Stimulated activated CD8-positive, alpha-beta memory T cell treated with anti-CD3 and anti-CD28 coated beads, Interleukin-7, amount 100 ng/mL, for 24 hours (primary cell): ENCODE measurements at places on chromosomes 7 and 10.

DNA sequence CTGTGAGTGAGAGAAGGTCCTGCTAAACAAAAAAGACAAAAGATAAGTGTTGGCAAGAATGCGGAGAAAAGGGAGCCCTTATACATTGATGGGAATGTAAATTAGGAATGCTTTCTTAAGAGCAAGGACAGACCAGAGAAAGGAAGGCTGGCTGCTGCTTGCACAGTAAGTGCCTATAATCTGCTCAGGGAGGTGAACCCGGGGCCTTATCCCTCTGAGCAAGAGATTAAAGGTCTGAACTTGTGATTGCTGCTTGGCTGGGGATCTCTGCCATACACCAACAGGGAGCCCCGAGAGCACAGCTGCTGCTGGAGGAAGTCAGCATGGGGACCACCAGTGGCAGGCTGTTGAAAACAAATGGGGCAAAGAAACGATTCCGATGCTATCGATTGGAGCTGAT, 32.0 kb upstream of the CRTAC1 start:
- DNase-seq = no peak

GRCh38 chr7:45367026-45367425, 207.1 kb upstream of the ADCY1 start:
- DNase-seq = no peak

- no peak for DNase-seq
These were observed 35.0 kb downstream of the NRF1 start for GRCh38 chr7:129646369-129647021.

DNA sequence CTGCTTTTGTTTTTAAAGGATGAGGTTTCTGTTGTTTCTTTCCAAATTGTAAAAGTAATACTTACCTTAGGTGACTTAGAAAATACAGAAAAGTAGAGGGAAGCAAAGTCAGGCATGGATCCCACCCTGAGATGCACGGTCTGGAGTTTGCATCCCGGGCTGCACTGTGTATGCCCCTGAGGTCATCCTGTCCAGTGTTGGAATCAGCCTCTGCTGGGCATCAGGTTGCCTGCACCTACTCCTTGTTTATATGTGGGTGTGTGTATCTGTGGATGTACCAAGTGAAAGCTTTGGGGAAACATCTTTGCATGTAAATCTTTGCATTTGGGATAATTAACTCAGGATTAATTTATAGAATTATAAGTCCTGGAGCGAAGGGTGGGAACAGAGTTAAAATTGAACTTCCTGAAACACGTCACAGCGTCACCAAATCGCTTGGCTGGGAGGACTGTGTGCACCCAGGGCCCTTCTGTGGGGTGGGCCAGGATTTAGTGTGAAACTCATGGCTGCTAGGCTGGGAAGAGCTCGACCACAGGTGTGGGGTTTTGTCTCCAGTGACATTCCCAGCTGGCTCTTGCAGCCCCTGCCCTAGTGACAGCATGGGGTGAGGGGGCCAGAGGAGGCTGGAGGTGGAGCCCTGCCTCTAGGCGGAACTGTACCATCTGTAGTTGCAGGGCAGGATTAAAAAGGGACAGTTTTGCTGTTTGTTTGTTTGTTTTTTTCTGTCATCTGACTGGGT, 27.9 kb downstream of the GTF2IRD1 start:
- DNase-seq = no peak

- DNase-seq = no peak
These were observed 27.5 kb upstream of the MSS51 start for GRCh38 chr10:73460897-73461296.

GRCh38 chr10:61151059-61151458, 207.1 kb upstream of the RHOBTB1 start:
- no peak for DNase-seq

- no peak for DNase-seq
These were observed 16.6 kb upstream of the CAMK1D start for GRCh38 chr10:12332572-12333379.

DNA sequence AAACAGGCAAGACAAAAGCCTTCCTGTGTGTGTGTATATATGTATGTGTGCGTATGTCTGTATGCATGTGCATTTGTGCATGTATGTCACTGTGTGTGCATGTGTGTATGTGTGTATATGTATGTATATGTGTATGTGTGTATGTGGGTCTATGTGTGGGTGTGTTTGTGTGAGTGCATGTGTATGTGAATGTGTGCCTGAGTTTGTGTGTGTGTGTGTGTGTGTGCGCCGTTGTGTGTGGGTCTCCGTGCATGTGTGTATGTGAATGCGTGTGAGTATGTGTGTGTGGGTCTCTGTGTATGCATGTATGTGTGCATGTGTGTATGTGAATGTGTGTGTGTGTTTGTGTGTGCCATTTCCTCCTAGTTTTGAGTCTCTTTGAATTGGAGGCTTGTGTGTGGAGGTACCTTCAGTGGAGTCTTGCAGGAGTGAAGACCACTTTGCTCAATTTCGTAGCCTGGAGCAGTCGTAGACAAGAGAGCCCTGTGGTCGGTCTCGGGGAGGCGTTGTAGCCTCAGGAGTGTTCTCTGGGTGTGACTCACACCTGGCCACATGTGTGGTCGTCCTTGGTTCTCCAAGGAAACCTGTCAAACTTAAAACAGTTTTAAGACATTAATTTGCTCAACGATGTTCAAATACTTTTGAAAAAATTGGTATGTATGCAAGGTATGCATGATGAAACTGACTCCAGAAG, 28.1 kb downstream of the INPP5A start:
- no peak for DNase-seq

- no peak for DNase-seq
These were observed 40.6 kb downstream of the ZNF438 start for GRCh38 chr10:30990971-30991646.

GRCh38 chr7:128459394-128459878, 3.8 kb downstream of the HILPDA start:
- DNase-seq = no peak

DNA sequence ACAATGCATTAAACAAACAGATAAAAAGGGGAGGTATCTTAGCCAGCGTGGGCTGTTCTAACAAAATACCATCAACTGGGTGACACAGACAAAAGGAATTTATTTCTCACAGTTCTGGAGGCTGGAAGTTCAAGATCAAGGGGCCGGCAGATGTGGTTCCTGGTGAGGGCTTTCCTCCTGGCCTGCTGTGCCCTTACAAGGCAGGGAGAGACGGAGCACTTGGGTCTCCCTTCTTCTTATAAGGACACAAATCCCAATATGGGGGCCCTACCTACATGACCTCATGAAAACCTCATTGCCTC, 281.6 kb upstream of the KLF14 start:
- DNase-seq = no peak

DNA sequence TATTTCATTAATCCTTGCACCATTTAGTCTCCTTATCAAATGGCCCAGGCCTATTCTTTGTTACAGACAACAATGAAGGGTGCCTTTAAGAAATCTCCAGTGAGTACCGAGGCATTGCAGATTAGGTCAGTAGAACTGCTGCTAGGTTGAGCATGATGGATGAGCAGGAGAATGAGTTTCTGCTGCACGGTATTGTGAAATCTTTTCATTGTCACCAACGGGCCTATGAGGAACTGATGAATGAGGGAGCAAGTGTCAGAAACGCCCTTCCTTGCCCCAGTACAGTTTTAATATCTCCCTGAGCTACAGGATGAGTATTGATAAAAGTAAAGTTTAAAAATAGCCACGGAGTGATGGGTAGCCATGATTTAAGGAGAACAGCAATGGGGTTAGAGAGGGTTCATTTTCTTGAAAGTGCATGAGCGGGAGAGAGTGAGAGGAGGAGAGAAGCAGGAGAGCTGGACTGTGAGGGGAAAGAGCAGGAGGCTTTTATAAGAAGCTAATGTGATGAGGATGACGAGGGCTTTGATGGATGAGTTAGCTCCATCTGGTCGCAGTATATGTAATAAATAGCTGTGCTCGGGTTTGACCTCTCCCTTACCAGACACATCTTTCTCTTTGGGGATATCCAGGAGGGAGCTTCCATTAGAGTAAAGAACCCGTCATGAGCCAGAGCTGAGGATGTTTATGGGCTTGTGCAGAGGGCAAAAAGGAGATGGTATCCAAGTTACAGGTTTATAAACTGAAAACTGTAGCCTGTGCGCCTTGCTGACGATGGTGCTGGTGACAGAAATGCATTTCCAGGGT, 526.1 kb downstream of the LRMDA start:
- DNase-seq = no peak

- DNase-seq = no peak
These were observed 94.1 kb downstream of the PIP4K2A start for GRCh38 chr10:22620140-22620857.

DNA sequence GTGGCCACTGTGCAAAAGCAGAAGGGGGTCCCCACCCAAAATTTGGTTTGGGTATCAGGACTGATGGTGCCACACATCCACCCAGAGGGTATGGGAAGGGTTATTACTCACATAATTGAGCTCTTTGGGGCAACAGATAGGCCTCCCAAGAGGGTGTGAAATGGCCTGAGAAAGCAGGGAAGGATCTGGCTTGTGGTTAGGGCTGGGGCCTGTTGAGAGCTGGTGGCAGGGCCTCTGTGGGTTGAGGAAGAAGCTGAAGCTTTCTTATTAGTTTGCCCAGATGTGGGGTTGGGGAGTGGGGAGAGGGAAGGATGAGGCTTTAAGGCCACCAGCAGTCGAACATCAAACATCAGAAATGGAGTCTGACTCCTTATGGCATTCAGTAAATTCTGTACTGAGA, 18.3 kb upstream of the MKI67 start:
- no peak for DNase-seq

- DNase-seq = no peak
These were observed 200.4 kb upstream of the YAE1 start for GRCh38 chr7:39365751-39366295.

- DNase-seq = no peak
These were observed 178.1 kb downstream of the AVL9 start for GRCh38 chr7:32673275-32673983.

GRCh38 chr10:102422545-102423129, 2.0 kb downstream of the FBXL15 start:
- DNase-seq = no peak

GRCh38 chr10:124605001-124605370, 139.2 kb downstream of the FAM53B start:
- no peak for DNase-seq

DNA sequence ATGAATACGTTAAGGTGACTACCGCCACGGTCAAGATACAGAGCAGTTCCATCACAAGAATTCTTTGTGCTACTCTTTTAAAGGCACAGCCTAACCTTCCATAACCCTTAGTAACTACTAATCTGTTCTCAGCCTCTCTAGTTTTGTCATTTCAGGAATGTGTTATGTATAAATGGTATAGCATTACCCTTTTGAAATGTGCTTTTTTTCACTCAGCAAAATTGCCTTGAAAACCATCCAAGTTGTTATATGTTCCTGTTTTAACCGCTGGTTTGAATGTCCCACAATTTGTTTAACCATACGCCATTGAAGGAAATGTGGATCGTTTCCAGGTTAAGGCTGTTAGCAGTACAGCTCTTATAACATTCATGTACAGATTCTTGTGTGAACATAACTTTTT, 32.0 kb downstream of the WAC start:
- DNase-seq = no peak

GRCh38 chr7:33706771-33707200, 198.6 kb upstream of the BMPER start:
- no peak for DNase-seq

DNA sequence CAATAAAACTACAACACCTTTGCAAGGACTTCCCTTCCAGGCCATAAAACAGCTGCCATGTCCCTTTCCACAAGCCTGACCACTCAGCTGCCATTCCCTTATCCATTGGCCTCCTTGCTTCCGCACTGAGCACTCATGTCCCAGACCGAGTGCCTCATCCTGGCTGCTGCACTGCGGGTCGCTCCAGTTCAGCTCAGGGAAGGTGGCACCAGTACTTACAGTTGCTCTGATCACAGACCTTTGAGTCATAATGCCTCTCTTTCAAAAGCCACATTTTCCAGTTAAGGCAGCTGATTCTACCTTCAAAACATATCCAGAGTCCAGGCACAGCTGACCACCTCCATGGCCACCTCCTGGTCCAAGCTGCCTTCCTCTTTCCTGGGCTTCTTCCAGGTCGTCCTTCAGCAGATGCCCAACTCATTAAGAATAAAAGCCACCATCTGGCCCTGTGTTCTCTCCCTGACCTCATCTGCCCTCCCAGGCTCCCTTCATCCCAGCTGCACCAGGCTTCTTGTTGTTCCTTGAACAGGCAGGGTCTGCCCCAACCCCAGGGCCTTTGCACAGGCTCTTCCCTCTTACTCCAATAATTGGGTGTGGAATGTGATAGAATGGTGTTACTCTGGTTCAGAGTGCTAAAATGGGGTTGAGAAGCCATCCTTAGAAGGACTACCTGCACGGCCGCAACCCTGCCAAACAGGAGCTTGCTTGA, 64.5 kb downstream of the RAMP3 start:
- DNase-seq = no peak

- DNase-seq = no peak
These were observed 92.6 kb downstream of the CYTH3 start for GRCh38 chr7:6179620-6180343.

DNA sequence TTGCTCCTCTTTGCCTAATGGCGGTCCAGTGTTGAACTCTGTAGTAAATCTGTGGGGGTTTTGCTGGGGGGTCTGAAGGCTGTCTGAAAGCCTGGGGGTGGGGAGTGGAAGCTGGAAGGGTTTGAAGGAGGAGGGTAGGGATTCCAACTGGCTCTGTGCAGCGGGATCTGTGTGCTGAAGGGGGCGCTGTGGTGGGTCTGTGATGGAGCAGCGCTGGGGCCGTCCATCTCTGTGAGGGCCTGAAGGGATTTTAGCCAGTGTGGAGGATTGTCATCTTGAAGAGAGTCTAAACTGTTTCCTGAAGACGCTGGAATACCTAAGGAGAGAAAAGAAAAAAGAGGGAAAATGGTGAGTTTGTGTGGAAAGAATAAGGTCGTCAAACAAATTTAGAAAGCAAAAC, 129.2 kb downstream of the STRA8 start:
- DNase-seq = no peak

DNA sequence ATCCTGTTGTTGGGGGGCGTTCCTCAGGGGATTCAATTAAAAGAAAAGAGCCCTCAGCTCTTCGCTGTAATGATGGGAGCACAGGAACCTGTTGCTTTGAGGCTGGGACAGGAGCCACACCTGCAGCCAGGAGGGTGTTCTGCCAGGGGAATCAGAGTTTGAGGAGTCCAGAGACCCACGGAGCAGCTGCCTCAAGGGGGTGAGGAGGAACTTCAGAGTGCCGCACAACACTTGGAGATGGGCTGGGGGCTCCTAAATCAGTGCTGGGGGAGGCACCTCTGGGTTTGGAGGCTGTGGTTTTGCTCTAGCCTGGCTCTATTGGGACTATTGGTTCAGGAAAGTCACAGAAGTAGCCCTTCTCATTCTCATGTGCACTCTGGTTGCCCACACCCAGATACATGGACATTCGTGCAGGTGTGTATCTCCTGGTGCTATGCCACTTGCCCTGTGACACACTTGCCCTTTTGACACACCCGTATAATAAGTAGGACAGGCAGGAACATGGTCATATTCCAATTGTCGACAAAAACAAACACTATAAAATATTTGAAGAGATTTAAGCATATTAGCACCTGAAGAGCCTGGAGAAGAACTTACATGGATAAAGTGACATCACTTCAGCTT, 98.1 kb downstream of the PTPN20 start:
- DNase-seq = no peak

- no peak for DNase-seq
These were observed 5.5 kb upstream of the UNC5B start for GRCh38 chr10:71206911-71207310.

GRCh38 chr7:76063525-76063924, 15.6 kb downstream of the MDH2 start:
- DNase-seq = no peak
